ENCODE measurements at places on chromosomes 6 and 20.

DNA sequence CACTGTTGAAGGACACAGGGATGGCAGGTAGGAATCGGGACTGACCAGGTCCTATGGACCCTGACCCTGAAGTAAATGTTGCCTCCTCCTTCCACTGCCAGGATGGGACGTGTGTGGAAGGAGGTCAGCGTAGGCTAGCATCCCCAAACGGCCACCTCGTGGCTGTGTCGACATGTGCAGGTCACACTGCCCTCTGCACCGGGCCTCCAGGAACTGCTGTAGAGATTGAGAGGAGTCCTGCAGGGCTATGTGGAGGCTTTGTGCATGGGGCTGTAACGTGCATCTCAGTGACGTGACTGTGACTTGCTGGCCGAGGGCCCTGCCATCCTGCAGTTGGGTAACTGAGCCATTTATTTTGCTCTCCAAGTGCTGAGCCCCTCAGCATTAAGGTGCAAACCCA is 149.5 kb downstream of the PHACTR3 start:
- no peak for DNase-seq

DNA sequence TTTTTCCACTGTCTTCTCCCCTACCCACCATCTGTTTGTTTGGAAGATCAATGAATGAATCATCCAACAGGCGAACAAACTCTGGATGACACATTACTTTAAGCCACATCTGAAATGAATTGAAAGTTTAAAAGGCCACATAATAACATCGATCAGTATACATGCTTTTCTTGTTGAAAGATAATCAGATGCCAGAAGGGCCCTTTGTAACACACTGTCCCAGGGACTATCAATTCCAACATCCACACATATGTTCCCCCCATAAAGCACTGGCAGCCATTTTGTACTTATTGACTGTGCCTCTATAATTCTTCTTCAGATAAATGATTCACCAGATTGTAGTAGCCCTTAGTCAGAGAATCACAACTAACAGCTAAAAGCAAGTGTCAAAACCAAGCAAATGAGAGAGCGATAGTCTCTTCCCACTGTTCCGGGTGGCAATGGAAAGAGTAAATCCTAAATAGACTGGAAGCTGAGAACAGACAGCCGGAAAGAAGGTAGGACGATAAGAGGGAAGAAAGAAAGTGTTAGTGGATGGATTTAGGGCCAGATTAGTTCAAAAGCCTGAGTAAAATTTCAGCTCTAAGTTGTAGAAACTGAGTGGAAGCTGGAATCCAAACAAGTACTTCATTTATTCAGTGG is 184.9 kb upstream of the TENT5A start:
- DNase-seq = no peak

DNA sequence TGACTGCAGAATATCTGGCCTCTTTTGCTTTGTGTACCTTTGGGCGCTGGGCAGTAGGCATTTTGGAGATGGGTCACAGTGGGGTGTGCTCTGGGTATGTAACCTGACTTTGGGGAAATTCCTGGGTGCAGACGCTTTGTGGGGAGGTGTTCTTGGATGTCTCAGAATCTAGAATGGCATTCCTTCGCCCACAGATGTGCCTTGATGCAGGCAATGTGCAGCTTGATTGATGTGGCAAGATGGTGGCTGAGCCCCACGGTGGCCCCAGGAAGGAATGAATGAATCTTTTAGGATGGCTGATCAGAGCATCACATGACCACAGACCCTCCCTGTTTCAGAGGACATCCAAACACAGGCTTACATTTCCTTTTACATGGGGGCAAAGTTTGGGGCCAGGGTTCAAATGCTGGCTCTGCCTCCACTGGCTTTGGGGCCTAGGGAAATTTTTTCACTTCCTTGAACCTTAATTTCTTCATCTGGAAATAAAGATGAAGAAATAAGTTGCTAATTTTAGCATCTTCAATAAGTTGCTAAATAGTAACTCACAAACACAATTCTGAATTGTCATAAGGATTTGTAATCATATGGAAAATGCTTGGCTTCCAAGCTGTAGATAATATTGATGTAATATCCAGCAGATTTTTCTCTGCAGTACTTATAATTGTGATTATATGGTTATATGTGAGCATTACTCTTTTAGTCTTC is 5.6 kb downstream of the PPP1R16B start:
- peak; percentile 33 for DNase-seq

- DNase-seq = no peak
Observed at GRCh38 chr20:37822141-37822601, 80.8 kb upstream of the VSTM2L start.

- peak; percentile 50 for DNase-seq
Observed at GRCh38 chr20:38386004-38386403, 39.7 kb downstream of the LBP start.

DNA sequence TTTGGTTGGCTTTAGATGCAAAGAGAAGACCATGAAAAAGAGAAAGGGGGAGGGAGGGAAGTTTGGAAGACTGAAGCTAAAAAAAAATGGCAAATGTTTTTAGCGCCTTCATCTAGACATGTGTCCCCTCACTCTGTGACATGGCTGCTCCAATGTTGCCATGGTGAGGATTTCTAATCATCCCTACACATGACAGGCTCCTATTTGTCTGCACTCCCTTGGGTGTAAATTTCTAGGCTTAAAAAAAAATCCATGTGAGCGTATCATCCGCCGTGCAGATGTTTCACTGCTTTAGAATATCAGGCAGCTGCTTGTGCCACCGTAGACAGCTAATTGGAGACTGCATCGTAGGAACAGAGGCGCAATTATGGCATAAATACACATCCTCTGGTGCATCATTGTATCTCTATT is 761.1 kb upstream of the MMS22L start:
- DNase-seq = no peak

DNA sequence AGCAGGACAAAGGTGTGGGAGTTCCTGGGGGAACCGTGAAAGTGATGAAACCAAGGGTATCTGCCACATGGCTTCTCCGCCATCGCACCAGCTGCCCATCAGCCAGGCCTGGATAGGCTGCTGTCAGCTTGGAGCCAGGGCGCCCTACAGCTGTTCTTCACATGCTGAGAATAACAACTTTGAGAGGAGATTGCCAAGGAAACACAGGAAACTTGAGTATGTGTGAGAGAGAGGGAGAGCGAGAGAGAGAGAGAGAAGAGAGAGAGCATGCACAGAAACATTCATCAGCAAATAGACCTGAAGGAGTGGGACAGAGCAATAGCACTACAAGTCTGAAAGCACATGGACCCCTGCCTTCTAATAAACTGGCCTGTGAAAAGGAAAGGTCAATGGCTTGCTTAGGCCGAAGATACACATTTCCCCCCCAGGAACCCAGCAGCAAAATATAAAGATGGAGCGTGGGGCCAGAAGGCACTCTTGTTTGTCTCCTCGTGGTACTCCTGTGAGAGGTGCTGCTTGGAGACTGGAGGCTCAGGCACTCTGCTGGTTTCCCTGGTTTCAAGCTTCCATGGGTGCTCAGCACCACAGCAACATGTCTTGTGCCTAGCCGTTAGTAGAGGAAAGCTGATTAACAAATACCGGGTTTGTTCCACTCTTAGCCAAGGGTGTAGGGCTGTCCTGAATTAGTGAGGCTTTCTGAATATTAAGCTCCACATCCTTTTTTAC is 53.0 kb downstream of the SNAP25 start:
- DNase-seq = no peak

DNA sequence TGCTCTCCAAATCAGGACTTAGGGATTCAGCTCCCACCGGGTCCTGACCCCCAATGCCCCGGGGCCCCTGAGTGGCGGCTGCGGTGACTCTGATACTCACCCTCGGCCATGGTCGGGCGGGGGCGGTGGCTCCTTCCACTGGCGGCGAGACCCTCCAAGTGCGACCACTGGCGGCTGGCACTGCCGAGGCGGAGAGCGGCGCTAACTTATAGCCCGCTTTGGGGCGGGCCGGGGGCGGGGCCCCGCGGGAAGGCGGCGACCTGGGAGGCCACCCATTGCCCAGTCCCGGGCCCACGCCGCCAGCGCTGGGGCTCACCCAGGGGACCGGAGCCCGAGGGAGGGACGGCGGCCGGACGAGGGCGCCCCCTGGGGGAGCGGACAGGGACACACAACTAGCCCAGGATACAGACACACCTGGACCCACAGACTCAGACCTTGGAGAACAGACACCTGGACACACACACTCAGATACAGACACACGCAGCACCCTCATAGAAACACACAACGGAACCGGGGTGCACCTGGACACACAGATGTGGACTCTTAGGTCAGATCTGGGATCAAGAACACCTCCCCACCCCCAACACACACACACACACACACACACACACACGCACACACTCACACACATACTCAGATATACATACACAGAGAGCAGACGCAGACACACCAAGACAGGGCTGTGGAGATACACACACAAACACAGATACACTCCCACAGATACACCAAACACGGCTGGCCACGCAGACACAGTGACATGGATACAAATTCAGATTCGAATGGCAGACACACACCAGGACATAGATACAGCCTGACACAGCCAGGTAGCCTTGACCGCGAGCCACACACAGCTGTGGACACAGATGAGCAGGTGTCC is at the start of gene TGM2:
Gene TGM2, minus strand, starts transcription at position 182 of the 877 bp plus-strand sequence. Its CDS starts 72 bp downstream, at position 110.
- peak; percentile 82 for DNase-seq

DNA sequence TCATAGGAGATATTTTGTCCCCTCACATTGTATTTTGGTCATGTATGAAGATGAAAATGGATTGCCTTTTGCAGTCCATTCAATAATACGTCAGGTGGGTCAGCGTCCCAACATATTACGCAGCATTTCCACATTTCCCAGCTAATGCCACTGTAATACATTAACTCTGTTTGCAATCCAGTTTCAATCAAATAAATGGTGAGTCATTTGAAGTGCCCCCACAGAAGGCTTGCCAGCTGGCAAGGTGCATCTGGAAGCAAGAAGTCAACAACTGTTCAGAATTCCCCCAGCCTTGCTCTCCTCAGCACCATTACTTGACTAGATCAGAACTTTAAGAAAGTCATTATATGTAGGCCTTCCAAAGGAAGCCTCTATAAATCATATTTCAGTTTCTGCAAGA is 50.4 kb downstream of the PHACTR1 start:
- no peak for DNase-seq

DNA sequence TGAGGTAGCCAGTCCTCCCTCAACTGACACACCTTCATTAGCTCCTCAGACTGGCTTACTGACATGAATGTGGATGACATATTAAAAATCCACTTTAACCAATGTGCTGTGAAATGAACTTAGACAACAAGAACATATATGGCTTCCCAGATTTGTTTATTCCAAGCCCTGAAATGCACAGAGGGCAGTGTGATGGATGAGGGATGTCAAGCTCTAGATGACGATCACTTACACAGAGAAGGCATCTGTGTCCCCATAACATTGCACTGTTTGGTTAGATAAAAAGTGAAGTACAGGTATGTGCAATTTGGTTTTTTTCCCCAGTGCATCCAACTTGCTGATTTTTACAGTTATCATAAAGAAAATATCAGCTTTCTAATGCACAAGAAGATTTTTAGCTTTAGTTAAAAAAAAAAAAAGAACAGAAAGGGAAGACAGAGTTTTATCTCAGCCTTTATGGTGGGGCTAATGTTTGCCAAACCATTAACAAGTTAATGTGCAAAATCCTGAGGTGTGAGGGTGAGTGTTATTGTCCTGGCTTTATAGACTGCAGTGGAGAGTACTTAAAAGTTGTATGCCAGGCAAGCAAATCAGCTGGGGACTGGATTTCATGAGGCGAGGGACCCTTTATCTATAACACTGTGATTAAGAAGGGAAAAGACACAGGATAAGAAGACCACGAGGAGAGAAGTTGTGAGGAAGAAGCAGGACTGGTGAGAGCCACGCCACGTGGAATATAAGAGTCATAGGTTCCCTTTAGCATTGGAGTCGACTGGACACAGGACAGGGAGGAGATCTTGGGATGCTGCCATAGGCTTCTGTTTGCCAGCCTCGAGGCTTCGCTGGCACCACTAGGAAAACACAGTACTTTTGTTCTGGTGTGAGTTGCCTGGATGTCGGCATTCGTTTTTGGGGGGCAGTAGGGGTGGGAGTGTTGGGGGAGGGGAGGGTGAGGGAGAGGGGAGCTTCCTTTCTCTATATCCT is 90.0 kb upstream of the BACH2 start:
- no peak for DNase-seq

DNA sequence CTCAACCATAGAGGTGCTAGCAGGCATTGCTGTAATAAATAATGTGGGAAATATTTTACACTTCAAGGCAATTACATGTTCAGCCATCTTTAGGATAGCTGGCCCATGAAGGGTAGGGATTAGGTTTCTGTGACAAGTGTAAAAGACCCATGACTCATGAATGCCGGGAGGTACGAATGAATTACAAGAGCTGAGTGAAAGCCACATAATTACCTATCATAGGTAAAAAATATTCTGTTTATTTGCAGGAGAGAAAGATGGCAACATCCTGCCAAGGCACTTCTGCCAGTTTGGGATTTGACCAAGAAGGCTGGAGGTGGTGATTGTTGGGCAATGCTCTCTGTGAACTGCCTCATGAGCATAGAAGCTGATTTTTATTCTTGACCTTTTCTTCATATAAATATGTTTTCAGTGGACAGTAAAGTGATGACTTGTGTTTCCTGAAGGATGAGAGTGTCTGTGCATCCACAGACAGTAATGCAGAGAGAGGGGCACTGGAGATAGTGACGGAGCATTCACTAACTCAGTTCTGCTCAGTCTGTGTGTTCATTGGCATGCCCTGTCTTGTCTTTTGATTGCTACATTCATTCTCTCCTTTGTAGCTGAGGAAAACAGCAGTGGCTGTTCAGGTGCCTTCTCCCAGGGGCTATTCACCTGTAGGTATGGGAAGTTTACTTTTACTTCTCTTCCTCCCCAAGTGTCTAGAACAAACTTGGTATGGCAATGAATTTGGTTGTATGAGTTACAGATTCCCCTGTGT is 481.1 kb downstream of the TFAP2B start:
- DNase-seq = no peak

- DNase-seq = peak; percentile 27
Observed at GRCh38 chr6:159682295-159682694, 10.7 kb downstream of the SOD2 start.

- no peak for DNase-seq
Observed at GRCh38 chr6:22102671-22103070, 194.2 kb downstream of the PRL start.

GRCh38 chr6:67935976-67936477 is 699.1 kb upstream of the ADGRB3 start:
- no peak for DNase-seq

GRCh38 chr6:14453712-14454472 is 336.3 kb downstream of the CD83 start:
- no peak for DNase-seq

- DNase-seq = no peak
Observed at GRCh38 chr6:162387718-162388382, 339.7 kb downstream of the PRKN start.

- no peak for DNase-seq
Observed at GRCh38 chr6:100553243-100553642, 88.5 kb upstream of the SIM1 start.

GRCh38 chr6:97669191-97670031 is 386.4 kb upstream of the MMS22L start:
- DNase-seq = no peak

- no peak for DNase-seq
Observed at GRCh38 chr6:170463101-170463721, 89.9 kb downstream of the PSMB1 start.
